Brain microvascular endothelial cell (primary cell): ENCODE measurements at places on chromosomes 7 and 10.

GRCh38 chr7:95365151-95365550 lies 31.0 kb downstream of the PON3 start:
- DNase-seq: peak; percentile 70

GRCh38 chr10:119360181-119360921 lies 153.0 kb downstream of the GRK5 start:
- DNase-seq: no peak

DNA sequence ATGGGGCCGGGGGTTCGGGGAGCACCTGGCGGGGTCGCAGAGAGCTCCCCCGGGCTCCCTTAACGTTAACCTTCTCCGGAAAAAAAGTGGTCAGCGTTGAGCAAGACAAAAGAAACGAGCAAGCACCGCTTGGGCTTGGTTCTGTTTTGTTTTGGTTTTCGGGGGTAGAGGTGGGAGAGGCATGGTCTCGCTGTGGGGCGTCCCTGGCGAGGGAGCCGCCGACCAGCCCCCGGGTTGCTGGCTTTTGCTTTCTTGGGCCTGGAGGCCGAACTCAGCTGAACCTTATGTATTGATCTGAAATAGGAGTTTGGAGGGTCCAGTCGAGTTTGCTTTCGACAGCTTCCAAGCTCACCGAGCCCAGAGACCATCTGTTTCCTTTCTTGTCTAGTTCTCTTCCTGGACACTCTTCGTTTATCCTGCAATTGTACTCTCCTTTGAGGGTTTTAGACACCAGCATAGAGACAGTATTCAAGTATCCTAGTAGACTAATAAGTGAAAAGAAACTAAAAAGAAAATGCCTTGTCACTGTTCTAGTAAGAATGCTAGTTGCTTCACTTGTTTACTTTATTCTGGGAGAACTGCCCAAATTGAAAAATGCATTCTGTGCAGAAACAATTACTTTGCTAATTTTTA lies 980 bp downstream of the FHIP2A start:
- DNase-seq: peak; percentile 25

DNA sequence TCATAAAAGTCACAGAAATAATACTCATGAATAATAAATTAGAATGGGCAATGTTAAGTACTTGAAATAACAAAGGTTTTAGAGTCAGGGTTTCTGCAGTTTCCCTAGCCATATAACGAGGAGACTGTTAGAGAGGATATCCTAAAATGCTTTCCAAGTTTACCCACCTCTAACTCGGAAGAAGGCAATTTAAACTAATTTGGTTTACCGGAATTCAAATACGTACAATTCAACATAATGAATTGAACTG lies 351 bp upstream of the RPS24 start:
- no peak for DNase-seq

- peak; percentile 15 for DNase-seq
Observed at GRCh38 chr7:42227936-42228591, 8.9 kb downstream of the GLI3 start.

GRCh38 chr7:7773334-7774309 lies 55.2 kb upstream of the RPA3 start:
- DNase-seq: no peak

DNA sequence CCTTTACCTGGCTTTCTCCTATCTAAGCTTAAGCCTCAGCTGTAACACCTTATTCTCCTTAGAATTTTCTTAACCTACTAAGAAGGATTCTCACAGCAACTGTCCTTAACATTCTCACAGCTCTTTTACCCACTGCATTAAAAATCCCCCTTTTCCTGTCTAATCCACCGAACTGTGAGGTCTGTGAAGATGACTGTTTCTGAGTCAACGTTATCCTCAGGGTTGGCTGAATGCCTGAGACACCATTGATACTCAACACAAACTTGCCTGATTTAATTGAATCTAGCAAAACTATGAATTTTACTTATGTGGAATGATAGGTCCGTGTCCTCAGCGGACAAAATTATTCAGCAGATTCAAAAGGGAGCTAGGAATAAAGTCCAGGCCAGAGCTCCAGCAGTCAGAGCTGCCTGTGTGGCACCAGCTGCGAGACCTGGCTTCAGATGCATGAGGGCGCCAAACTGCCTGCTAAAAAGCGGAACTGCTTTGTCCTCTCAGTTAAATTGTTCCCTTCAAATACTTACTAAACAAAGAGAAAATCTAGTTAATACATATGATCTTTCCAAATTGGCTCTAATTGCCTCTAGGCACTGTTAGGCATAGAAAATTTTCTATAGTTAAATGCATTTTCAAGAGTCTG lies 33.4 kb upstream of the VWDE start:
- peak; percentile 65 for DNase-seq

- DNase-seq: peak; percentile 83
Observed at GRCh38 chr10:89129911-89130310, 77.2 kb downstream of the CH25H start.

GRCh38 chr10:101258179-101258885 lies 29.1 kb upstream of the LBX1 start:
- no peak for DNase-seq

DNA sequence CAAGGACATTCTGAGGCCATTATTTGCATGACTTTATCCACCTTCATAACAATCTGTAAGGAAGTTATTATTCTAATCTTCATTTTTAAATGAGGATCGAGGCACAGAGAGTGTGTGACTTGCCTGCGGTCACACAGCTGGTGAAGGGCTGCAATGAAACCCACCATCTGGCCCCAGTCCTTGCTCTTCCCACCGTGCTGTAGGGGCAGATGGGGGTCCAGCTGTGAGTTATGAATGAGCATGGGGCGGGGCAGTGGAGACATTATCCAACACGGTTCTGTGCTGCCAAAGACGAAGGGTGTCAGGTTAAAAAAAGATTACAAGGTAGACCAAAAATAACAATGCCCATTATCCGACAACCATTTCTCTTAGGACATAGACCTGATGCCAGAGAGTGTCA lies 417.5 kb upstream of the MGMT start:
- DNase-seq: no peak

DNA sequence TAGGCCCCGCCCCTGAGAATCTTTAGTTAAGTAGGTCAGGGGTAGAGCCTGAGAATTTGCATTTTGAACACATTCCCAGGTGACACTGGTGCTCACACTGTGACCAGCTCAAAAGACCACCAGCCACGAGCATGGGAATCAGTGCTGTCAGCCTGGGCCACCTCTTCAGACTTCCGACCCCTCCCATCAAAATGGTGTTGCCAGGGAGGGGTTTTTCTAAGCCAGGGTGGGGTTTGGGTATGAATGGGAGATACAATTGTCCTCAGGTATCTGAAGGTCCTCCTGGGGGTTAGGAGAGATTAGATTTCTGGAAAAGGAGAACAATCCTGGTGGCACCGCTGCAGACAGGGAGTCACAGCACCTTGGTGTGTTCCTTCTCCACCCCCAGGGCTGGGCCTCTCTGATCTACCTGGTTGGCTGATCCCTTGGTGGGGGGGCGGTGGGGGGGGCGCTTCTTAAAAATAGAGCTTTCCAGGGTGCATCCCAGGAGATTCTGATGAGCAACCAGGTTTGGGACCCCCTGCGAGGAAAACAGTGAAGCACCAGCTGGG lies 111.5 kb upstream of the ANLN start:
- no peak for DNase-seq

GRCh38 chr7:66169616-66170015 lies 35.5 kb upstream of the TPST1 start:
- no peak for DNase-seq

DNA sequence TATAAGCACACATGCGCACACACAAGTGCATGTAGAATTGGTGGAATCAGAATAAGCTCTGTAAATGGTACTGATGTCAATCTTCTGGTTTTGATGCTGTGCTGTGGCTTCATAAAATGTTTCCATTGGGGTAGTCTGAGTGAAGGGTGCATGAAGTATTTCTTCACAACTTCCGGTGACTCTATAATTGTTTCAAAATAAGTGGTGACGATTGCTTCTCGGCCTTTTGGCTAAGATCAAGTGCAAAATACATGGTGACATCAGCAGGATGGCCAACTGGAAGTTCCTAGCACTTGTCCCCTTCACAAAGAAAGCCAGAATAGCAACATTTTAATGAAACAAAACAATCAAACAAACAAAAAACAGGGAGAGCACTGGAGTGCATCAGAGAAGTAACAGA lies 41.6 kb upstream of the CAMK2B start:
- DNase-seq: no peak

- no peak for DNase-seq
Observed at GRCh38 chr10:21208666-21209316, 311.7 kb upstream of the NEBL start.

DNA sequence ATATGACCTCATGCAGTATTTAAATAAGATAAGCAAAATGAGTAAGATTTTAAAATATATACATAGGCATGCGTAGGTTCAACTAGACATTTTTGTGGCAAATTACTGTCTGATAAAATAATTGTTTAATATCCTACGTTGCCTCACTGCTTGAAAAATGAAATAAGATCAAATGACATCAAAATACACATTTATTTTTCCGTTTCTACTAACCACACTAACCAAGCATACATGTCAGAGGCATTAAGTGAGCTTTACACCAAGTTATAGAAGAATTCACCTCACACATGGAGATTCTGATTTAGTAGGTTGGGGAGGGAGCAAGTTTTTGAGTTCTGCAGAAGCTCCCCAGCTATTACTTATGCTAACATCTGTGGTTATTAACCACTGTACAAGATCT lies 66.8 kb downstream of the RSU1 start:
- no peak for DNase-seq

- DNase-seq: no peak
Observed at GRCh38 chr10:82889728-82890127, 1014.7 kb downstream of the NRG3 start.

- DNase-seq: no peak
Observed at GRCh38 chr7:116726713-116727431, 54.9 kb downstream of the MET start.

- DNase-seq: no peak
Observed at GRCh38 chr10:69377191-69377590, 39.5 kb downstream of the TACR2 start.

DNA sequence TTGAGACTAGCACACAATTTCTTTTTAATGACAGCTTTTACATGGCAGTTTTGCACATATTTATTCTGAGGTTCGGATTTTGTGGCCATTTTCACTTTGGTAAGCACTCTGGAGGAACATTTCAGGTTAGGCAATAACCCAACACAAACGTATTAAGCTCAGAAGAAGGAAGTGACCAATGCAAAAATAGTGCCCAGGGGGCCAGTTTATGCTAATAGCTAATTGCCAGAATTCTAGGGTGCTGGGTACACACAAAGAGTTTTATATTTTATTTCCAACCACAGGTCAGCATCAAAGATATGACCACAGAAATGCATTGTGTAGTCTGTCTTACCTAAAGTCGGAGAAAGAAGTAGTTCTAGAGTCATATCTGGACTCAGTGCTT lies 8.4 kb upstream of the AGR2 start:
- DNase-seq: no peak

DNA sequence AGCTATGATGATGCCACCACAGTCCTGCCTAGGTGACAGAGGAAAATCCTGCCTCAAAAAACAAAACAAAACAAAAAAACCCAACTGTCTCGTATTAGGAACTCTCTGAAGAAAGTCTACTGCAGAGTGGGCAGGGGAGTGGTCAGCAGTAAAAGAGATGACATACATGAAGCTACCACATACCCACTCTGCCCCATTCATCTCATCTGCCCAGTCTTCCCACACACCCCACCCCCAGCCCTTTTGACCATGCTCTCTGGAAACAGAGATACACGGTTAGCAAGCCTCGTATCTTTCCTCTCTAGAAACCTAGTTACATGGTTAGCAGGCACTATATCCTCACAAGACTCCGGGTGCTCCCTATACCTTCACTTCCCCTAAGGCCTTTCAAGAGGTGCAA lies 8.3 kb downstream of the SLC37A3 start:
- DNase-seq: no peak

GRCh38 chr7:143485500-143485899 lies 7.8 kb downstream of the TAS2R41 start:
- DNase-seq: peak; percentile 69

- no peak for DNase-seq
Observed at GRCh38 chr10:91987397-91988037, 63.9 kb downstream of the BTAF1 start.

DNA sequence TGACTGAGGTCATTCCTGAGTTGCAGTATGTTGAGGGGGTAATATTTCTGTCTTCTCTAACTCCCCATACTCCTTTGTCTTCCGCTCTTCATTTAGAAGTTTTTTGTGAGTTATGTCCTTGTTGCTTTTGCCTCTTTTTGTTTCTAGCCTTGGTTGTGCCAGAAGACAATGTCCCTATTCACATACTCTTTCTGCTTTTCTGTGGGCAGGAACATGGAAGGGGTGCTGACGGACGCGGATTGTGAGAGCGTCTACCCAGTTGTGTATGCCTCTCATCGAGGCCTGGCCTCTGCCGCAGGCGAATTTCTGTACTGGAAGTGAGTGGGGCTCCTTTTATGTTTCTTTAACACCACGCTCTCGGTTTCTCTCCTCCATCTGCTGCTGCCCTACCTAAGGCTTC lies 20.5 kb downstream of the STAG3 start:
- DNase-seq: no peak

- no peak for DNase-seq
Observed at GRCh38 chr7:6092953-6093354, 61.8 kb downstream of the ANKRD61 start.

DNA sequence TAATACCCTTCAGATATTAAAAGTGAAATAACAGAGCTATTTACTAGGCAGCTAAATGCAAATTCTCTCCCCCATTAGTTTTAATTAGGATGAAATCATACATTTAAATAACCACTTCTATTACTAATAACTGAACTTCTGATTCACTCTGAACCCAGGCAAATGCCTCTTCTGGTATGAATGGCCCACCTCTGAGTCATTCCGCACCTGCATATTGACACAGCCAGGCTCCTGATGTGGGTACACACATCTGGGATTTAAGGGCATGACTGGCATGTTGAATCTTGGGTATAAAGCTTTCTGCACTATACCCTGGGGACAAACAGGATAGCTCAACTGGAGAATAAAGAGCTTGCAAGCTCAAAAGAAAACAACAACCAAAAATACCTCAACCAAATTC lies 140.9 kb downstream of the AUTS2 start:
- DNase-seq: no peak

DNA sequence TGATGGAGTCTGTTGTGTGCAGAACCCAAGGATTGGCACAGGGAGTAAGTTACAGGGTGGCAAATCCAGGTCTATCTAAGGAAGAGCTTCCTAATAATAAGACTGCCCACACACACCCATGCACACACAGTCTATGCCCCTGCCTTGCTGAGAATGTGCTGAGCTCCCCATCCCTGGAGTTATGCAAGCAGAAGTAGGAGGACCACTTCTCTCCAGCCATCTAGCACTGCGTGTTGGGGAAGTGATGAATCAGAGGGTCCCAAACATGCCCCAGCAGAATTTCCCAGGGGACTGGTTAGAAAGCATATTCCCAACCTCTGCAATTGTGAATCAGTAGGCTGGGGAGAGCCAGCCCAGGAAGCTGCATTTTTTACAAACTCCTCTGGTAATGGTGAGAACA lies 117.2 kb downstream of the CDH23 start:
- DNase-seq: no peak
